ENCODE measurements at places on chromosomes 7 and 10.

GRCh38 chr7:19362099-19362498 is 216.9 kb upstream of the FERD3L start:
- DNase-seq: no peak

DNA sequence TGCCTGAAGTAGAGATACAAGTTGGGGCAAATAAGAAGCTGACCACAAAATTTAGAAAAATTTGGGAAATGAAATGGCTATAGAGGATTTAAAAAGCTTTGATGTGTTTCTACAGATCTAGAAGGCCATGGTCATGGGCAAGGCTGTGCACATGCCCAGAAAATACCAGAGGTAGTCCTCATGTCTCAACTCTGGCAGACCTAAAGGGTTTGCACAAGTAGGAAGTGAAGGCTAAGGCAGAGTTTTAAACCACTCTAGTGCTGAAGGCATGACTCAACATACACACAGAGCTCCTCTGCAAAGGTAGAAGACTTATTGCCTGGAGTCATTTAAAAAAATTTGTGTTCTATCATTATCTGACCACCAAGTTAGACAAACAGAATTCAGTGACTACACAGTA is 364.6 kb downstream of the CCSER2 start:
- no peak for DNase-seq

DNA sequence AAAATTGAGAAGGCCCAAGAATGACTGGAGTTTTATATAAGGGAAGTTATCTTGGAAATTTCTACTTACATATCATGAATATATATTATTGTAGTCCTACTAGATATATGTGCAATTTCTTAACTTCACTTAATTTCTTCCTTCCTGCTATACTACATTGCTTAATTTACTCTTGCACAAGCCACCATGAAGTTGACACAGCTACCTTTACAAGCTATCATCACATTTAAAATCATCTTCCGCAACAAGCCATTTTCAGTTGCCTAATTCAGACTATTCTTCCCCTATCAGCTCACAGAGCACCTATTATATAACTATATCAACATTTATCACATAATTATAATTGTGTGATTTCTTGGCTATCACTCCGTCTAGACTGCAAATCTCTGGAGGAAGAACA is 418.4 kb downstream of the PARD3 start:
- DNase-seq: no peak

DNA sequence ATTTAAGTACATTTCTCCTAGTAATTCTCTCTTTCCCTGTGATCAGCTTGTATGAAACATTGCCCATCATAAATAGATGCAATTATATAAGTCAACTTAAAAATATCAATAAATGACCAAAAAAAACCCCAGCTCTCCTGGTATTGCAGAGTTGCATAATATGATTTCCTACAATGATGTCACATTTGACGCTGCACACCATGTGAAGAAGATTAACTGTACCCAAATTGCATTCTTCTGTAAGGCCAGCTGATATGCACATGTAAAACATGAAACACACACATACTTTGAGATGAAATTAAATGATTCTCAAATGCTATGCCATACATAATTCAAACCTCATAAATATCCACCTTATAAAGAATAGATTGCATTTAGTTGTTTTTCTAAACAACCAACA is 115.5 kb downstream of the AGMO start:
- no peak for DNase-seq

GRCh38 chr7:57375783-57376182 is 74.2 kb upstream of the ZNF716 start:
- DNase-seq: no peak

GRCh38 chr10:115761166-115761565 is 511.8 kb downstream of the GFRA1 start:
- DNase-seq: no peak

DNA sequence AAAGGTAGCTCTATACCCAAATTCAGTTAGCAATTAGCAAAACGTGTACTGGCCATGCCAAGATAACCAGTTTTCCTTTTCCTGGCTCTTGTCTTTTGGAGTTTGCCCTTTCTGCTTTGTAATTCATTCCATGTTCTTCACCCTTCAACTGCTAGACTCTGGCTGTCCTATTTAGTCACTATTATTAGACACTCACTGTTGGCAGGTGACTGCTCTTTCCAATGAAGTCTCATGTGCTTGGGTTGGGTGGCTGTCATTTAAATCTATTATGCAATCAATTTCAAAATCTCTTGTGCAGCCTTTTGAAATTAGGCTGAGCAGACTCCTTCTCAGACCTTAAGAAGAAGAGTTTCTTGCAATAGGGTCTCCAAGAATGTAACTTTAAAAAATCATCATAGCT is 266.5 kb downstream of the GPR158 start:
- DNase-seq: no peak

DNA sequence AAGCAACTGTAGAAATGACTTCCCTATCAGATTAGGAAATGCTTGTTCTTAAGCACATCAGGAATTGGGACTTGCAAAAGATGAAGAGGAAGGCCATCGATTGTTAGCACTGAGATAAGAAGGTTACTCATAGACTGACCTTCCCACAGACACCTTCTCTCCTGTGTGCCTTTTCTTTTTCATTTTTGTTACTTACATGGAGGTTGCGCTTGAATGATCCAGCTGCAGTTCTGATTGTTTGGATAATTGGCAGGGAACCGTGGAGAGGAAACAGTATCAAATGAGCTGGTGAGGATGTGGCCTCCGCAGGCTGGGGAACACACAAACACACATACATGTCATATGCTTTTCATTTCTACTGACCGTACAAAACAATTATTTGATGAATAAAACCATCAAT is 134.9 kb upstream of the RSU1 start:
- no peak for DNase-seq

DNA sequence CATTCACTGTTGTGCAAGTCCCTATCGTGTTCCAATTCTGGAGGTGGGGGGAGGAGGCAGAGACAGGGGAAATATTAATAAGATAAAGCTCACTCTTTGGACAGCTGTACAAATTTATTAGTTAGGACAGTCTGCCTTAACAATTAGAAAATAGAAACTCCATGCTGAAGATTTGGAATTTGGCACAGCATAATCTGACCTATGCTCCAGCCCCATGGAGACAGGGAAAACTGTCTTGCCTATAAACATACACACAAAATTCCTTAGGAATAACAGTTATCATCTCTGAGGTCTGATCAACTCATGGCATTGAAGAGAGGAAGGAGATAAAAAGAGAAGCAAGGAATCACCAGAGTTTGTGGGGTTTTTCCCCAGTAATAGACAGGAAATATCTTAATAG is 335.4 kb upstream of the MEOX2 start:
- DNase-seq: no peak

DNA sequence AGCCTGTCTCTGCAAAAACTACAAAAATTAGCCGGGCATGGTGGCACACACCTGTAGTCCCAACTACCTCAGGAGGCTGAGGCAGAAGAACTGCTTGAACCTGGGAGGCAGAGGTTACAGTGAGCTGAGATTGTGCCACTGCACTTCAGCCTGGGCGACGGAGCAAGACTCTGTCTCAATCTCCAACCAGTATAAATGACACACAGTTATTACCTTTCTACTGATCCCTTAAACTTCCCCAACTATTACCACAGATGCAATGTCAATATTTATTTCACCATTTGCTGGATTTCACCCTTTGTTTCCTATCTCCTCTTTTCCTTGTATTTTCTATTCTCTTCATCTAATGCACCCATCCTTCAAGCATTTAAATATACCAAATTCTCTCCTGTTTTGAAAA is 431.8 kb downstream of the GRM8 start:
- DNase-seq: no peak

DNA sequence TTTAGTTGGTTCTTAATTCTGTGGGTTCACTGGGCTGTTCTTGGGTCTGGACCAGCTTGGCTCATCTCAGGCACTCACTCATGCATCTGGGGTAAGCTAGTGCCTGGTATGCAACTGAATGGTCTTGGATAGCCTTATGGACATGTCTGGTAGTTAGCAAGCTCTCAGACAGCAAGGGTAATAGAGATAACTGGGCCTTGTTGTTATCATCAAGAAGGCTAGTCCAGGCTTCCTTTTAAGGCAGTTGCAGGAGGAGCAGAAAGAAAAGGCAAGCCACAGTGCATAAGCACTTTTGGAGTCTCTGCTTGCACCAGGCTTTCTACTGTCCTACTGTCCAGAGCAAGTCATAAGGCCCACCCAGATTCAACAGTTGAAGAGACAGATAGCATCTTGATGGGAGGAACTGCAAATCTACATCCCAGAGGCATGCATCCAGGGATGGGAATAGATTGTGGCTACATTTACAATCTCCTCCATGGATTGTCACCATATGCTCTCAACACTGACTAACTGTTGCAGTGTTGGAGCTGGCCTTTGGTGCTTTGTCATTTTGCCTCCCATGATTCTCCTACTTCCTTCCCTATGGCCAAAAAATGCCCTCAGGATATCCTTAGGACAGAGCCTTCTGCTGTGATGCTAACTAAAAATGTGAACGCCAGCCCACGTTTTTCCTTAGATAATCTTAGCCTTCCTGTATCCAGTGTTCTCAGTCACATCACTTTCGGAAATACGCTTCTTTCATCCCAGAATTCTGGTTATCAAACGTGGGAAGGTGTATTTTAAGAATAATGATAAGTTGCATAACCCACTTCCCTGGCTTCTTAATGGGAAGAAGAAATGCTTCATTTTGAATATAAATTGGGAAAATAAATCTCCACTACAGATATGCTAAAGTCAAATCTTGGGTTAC is 3.6 kb downstream of the GIMAP4 start:
- DNase-seq: no peak

DNA sequence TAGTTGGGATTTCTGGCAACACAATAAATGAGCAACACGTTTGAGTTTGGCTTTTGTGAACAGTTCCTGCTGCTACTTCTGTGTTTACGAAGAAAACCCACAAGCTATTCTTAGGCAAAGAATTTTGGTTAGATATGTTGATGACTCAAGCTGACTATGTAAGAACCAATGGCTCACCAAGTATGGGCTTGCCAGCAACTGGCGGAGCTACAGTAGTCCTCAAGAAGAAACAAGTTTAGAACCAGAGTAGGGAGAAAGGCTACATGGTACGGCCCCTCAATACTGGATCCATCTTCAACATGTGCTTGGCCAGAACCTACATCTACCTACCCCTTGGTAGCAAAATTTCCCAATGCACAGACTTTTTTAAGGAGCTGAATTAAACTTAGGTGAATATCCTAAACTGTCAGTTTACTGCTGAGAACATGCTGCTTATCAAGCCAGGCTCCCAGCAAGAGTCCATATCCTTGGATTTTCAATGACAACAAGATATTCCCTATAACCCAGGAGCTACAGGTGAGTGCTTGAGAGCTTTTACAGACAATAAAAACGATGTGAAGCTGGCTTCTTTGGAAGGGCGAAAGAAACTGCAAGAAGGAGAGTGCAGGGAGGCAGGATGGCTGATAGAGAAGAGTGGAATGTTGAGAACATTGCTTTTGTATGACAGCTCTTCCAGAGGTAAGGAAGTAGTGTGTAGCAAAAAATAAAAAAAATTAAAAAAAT is 74.3 kb upstream of the ASAH2 start:
- peak; percentile 48 for DNase-seq

DNA sequence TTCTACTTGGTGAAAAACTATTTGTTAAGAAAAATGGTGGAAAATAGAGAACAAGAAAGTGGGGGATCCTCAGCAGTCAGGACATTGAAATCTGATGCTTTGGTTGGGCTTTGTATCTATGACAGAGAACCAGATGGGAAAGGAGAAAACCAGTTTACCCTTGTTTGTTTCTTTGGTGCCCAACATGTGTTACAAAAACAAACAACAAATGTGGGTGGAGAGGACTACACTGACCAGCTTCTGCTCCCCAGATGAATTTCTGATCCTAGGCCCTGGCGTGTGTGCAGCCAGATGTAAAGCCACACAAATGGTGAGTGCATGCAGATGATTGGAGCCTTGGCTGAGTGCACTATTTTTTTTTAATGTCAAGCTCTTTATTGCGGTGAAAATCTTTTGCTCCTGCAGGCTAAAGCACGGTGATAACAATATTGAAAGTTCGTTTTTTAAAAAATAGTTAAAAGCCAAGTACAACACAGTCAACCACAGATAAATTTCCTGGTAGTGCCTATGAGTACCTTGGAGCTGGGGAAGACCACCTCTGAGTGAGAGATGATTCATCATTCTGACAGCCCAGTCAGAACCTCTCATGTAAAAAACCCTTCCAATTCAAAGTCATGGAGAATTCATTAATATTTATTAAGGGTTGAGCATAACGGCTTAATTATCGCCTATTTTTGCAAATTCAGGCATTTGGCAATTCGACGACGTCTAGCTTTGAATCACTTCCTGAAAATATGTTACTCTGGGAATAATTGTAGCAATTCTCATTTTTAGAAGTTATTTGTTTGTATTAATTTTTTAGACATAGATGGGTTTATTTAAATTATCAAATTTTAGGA is 163.7 kb downstream of the AGMO start:
- no peak for DNase-seq

DNA sequence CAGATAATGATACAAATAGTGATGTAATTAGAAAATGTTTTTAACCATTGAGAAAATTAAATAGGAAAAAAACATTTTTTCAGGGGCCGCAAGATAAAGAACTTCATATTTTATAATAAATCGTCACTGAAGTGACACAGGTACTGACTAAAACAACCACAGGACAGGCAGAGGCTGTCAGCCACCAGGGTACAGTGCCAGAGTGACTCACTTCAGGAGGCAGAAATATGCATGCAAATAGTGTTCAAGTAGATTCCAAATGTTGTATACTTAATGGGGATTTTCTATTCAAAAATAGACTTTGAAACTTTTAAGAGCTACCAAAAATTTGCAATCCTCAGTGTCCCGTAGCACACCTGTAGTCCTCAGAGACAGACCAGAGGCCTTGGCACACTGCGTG is 68.6 kb downstream of the FRMPD2 start:
- no peak for DNase-seq

DNA sequence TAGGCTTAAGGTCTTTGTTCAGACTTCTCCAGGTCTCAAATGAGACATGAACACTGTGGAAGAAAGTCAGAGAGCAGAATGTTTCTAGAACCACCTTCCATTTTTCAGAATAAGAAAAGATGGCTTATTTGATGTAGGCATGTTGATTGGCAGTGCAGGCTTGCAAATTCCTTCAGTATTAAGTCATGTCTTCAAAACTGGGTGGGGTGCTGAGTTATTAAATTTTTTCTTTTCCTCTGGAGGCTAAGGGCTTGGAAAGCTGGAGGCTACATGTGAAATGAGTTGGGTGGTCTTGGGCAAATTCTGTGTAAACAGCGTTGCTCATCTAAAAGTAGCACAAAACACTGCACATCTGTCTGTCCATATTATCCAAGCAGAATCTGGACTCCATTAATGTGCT is 62.8 kb downstream of the PRTFDC1 start:
- DNase-seq: no peak
